ENCODE measurements at places on chromosomes 3 and 15. TPM values are rescaled to one million over a fixed set of nuclear protein-coding genes. Genes with fewer than 3 reads are reported as not detected.

GRCh38 chr3:150699068-150699639, 4.6 kb downstream of the ERICH6 start:
- H3K27ac ChIP-seq = no peak overlapping the region
- peaks cover 3% of the 10 kb centered on the region for H3K27me3 ChIP-seq
- DNase-seq = no peak
- H3K4me1 ChIP-seq = no peaks in the 10 kb centered on the region
- H3K36me3 ChIP-seq = peaks cover 5% of the 10 kb centered on the region

GRCh38 chr3:62367763-62368195, 5.6 kb downstream of the FEZF2 start:
- no peak for DNase-seq
- peaks cover 35% of the 10 kb centered on the region for H3K27me3 ChIP-seq
- H3K4me3 ChIP-seq = peak overlapping the region; percentile 78
- H3K27ac ChIP-seq = no peak overlapping the region
- peaks cover 27% of the 10 kb centered on the region for H3K4me1 ChIP-seq
- no peaks in the 10 kb centered on the region for H3K36me3 ChIP-seq

DNA sequence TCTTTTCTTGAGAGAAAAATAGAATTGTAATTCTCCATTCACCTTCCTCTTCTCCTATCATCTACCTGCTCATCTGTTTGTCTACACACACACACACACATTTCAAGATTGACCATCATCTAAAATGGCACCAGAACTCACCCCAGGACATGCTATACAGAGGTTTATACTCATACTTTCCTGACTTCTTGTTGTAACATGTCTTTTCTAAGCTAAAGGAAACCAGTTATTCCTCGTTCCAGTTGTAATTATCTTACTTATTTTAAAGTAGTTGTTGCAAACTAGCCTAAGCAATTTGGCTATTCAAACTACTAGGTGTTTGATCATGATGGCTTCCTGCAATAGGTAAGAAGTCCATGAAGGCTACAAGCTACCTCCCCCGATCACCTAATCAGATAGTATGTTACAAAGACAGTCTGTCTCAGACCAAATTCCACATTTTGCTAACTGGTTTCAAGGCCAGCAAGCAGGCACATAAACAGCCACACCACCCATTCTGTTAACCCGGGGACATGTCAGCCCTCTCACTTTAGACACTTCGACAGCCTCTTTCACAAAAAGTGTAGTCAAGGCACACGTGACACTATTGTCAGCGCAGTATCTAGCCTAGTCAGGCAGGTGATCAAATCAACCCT, 189.7 kb downstream of the SHQ1 start:
- H3K4me3 ChIP-seq = no peak overlapping the region
- H3K27me3 ChIP-seq = peaks cover 2% of the 10 kb centered on the region
- no peak overlapping the region for H3K27ac ChIP-seq

GRCh38 chr3:156606729-156607128, 51.8 kb upstream of the SSR3 start:
- H3K36me3 ChIP-seq = no peaks in the 10 kb centered on the region
- H3K27me3 ChIP-seq = no peaks in the 10 kb centered on the region
- no peak overlapping the region for H3K4me3 ChIP-seq

Gene CYP1A2
- not detected for total RNA-seq

DNA sequence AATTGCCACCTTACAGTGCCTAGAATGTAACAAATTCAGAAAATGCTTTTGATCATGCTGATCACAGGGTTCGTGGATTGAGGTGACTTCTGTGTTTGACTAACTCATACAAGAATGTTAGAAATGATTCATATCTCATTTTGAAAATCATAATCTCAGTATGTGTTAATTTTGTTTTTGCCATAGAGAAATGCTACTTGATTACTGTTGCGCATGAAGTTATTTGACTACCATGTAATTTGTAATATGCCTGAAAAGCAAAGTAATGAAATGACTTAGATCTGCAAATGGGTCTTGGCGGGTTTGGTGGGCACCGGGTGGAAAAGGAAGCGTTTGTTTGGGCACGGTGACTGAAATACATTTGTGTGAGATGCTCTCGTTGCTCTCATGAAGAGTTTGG, 173.6 kb upstream of the BHLHE40 start:
- H3K36me3 ChIP-seq = no peaks in the 10 kb centered on the region
- H3K4me1 ChIP-seq = peaks cover 2% of the 10 kb centered on the region
- DNase-seq = no peak
- H3K27ac ChIP-seq = no peak overlapping the region
- H3K27me3 ChIP-seq = no peaks in the 10 kb centered on the region

GRCh38 chr15:33654860-33655259, 313.4 kb upstream of the CHRM5 start:
- no peak overlapping the region for H3K4me3 ChIP-seq
- H3K4me1 ChIP-seq = peaks cover 4% of the 10 kb centered on the region
- DNase-seq = peak; percentile 27
- no peak overlapping the region for H3K27ac ChIP-seq

Gene ZIC4
- total RNA-seq = not detected

- H3K36me3 ChIP-seq = no peaks in the 10 kb centered on the region
- H3K4me1 ChIP-seq = no peaks in the 10 kb centered on the region
- DNase-seq = no peak
- no peak overlapping the region for H3K27ac ChIP-seq
Measured at GRCh38 chr3:21672303-21672702, 78.7 kb downstream of the ZNF385D start.

- H3K4me3 ChIP-seq = no peak overlapping the region
- peaks cover 14% of the 10 kb centered on the region for H3K27me3 ChIP-seq
- no peaks in the 10 kb centered on the region for H3K36me3 ChIP-seq
- no peak overlapping the region for H3K27ac ChIP-seq
- no peaks in the 10 kb centered on the region for H3K4me1 ChIP-seq
- DNase-seq = peak; percentile 18
Measured at GRCh38 chr15:58064980-58065444, 499 bp downstream of the ALDH1A2 start.

DNA sequence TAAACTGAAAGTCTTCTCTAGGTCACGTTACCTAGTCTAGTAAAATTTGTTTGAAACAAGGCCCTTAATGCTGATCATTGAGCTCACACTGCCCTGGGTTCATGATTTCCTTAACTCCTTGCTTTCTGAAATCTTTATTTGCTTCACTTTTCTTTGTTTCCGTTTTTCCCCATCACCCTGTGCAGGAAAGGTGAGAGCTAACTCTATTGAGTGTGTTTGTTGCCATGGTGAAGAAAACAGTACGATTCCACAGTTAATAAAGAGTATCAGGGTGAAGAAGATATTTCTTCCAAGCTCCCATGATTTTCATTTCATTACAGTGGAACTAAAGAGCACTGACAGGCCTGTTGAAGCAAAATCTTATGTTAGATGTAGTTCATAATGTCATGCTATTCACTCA, 276.2 kb downstream of the RAP2B start:
- no peak overlapping the region for H3K27ac ChIP-seq
- H3K36me3 ChIP-seq = no peaks in the 10 kb centered on the region
- no peak for DNase-seq
- peaks cover 3% of the 10 kb centered on the region for H3K4me1 ChIP-seq
- no peak overlapping the region for H3K4me3 ChIP-seq
- no peaks in the 10 kb centered on the region for H3K27me3 ChIP-seq

GRCh38 chr15:82093774-82094211, 48.0 kb upstream of the MEX3B start:
- no peak overlapping the region for H3K27ac ChIP-seq
- H3K4me1 ChIP-seq = no peaks in the 10 kb centered on the region
- H3K4me3 ChIP-seq = no peak overlapping the region

Gene VGLL3
- 0.15 TPM for total RNA-seq

DNA sequence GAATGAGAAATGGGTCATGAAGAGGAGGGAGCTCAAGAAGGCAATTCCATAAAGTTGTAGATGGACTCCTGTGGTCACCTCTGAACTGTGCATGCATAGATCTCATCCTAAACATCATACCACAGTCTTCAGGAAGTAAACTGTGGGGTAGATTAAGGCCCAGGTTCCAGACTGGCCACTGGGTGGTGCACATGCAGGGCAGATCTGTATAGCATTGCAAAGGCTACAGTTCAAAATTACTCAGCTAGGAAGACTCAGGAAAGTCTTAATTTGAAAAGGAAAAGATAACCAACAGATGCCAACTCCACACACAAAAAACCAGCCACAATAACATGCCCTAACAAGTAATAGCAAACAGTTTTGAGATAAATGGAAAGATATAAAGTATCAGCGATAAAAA, 20.3 kb downstream of the KY start:
- H3K27ac ChIP-seq = no peak overlapping the region
- H3K4me3 ChIP-seq = no peak overlapping the region
- peaks cover 11% of the 10 kb centered on the region for H3K36me3 ChIP-seq
- H3K4me1 ChIP-seq = no peaks in the 10 kb centered on the region
- no peaks in the 10 kb centered on the region for H3K27me3 ChIP-seq

DNA sequence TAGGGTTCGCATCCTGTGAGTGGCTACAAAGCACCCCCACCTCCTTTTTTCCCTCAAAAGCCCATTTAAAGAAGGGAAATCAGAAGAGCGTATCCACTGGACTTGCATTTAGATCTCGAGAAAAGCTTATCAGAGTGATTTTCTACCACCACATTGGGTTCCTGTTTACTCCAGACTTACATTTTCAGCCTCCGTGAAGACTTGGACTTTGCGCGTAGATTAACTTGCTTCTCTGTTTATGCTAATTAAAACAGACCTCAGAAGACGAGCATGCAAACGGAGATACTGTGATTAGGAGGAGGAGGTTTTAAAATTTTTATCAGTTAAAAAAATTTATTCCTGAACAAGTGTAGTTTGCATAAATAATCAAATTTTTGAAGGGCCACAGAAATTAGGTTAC, 115.7 kb downstream of the AKAP13 start:
- no peaks in the 10 kb centered on the region for H3K27me3 ChIP-seq
- H3K4me1 ChIP-seq = peaks cover 51% of the 10 kb centered on the region
- no peak for DNase-seq
- no peak overlapping the region for H3K4me3 ChIP-seq

DNA sequence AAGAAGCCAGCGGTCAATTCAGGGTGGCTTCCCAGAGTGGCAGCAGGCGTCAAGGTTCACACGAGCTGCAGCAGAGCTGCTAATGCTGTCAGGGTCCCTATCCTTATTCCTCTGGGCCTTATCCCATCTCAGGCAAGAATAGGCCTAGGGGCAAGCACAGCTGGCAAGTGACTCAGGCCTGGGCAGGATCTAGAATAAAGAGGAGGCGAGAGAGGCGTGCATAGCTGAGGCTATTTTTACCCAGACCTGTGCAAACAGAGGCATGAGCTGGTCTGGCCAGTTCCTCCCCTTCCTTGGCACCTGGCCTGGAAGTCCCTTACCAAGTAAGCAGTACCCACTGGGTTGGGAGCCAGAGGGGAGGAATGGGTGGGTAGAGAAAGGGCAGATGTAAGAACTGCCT, 12.2 kb upstream of the VIPR1 start:
- H3K4me1 ChIP-seq = peaks cover 2% of the 10 kb centered on the region
- no peak for DNase-seq
- H3K27ac ChIP-seq = no peak overlapping the region
- peaks cover 6% of the 10 kb centered on the region for H3K36me3 ChIP-seq

DNA sequence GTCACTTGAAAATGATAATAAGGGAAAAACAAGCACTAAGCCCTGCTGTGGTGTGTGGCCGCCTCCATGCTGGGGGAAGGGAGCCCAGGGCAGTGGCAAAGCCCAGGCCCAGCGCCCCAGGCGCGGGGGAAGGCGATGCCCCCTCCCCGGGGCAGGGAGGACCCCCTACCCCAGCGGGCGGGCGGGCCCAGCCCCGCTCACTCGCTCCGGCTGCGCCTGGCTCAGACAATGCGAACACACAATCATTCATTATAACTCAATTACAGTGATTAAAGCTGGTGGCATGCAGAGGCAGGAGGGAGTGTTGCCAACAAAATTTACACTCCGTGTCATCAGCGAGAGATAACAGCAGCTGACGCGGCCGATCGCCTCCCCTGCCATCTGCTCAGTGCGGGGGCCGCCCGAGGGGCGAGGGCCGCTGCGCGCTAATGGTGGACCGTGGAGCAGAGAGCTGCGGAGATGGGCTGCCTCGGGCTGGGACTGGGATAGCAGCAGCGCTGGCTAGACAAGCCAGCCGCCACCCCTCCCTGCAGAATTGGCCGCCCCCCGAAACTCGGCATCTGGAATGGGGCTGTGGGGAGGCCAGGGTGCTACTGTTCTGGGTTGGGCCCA, 64.1 kb downstream of the TLE3 start:
- peak overlapping the region; percentile 83 for H3K27ac ChIP-seq
- peaks cover 14% of the 10 kb centered on the region for H3K27me3 ChIP-seq
- H3K4me1 ChIP-seq = peaks cover 16% of the 10 kb centered on the region
- peak; percentile 70 for DNase-seq
- H3K4me3 ChIP-seq = no peak overlapping the region
- no peaks in the 10 kb centered on the region for H3K36me3 ChIP-seq

Gene SLC41A3
- 38.6 TPM for total RNA-seq

- DNase-seq = no peak
- H3K36me3 ChIP-seq = no peaks in the 10 kb centered on the region
- H3K27ac ChIP-seq = no peak overlapping the region
- peaks cover 2% of the 10 kb centered on the region for H3K27me3 ChIP-seq
- peaks cover 60% of the 10 kb centered on the region for H3K4me1 ChIP-seq
Measured at GRCh38 chr15:91885714-91886270, 32.3 kb downstream of the SLCO3A1 start.

DNA sequence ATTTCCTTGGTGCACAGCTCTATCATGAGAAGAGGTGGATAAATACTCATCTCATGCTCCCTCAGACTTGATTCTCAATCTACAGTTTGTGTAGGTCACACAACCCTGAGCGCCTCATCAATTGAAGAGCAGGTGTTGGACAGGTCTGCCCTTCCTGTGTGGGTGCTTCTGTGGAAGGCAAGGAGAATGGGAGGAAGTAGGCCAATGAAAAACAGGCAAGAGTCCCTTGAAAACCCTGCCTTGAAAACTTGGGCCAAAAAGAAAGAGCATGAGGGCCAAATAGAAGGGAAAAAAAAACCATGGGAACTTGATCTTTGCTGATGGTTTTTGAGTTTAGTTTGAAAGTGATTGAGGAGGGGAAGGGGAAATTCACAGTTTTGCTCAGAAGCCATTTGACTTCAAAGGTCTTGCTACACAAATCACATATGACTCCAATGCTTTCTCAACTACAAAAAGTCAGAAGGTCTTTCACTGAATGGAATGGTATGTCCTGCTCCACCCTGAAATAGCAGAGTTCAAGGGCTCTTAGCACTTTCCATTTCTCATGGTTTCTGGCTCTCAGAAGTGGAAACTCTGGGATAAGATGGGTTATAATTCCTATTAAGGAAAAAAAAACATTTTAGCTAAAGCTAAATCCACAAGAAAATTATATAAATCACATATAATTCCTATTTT, 37.2 kb upstream of the TM4SF1 start:
- peaks cover 2% of the 10 kb centered on the region for H3K4me1 ChIP-seq
- H3K27ac ChIP-seq = no peak overlapping the region
- H3K36me3 ChIP-seq = no peaks in the 10 kb centered on the region
- no peaks in the 10 kb centered on the region for H3K27me3 ChIP-seq
- no peak for DNase-seq

Gene CHRNA3
- 208 TPM for total RNA-seq

- no peak overlapping the region for H3K4me3 ChIP-seq
- DNase-seq = no peak
- no peaks in the 10 kb centered on the region for H3K27me3 ChIP-seq
- no peaks in the 10 kb centered on the region for H3K36me3 ChIP-seq
- H3K27ac ChIP-seq = no peak overlapping the region
- no peaks in the 10 kb centered on the region for H3K4me1 ChIP-seq
Measured at GRCh38 chr3:76267851-76268380, 482.6 kb upstream of the ZNF717 start.

Gene TOP2B
- 250 TPM for total RNA-seq

All from glutamatergic neuron (in vitro differentiated cells).